ENCODE measurements at places on chromosomes 2 and 18. TPM values are rescaled to one million over a fixed set of nuclear protein-coding genes. Genes with fewer than 3 reads are reported as not detected.

Gene NOSTRIN
- 0.40 TPM for total RNA-seq

DNA sequence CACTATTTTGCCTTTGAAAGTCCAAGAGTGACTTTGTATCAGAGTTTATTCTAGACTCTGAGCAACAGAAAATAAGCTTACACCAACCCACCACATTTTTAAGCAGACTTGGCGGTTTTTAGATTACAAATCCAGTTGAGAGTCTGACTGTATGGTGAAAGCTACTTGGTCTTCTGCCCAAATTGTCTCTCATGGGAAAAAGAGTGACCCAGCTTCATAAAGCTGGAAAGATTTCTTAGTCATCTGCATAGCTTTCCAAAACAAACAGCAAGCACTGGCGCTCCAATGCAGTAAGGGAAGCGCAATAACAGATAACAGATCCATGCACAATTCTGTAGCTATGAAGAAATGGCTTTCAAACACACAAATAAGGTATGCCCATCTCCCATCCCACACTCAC, 7.1 kb downstream of the DSG1 start:
- DNase-seq = no peak

Gene MC2R
- not detected for total RNA-seq

- no peak for DNase-seq
These were observed 103.8 kb upstream of the SMIM21 start for GRCh38 chr18:75531212-75531850.

GRCh38 chr2:11348209-11348749, 3.8 kb upstream of the ROCK2 start:
- no peak for DNase-seq

GRCh38 chr2:422676-423435, 135.0 kb upstream of the ALKAL2 start:
- no peak for DNase-seq

GRCh38 chr18:50696929-50697328, 122.9 kb downstream of the MRO start:
- DNase-seq = no peak
